ENCODE measurements at places on chromosomes 12 and 14. TPM values are rescaled to one million over a fixed set of nuclear protein-coding genes. Genes with fewer than 3 reads are reported as not detected.

DNA sequence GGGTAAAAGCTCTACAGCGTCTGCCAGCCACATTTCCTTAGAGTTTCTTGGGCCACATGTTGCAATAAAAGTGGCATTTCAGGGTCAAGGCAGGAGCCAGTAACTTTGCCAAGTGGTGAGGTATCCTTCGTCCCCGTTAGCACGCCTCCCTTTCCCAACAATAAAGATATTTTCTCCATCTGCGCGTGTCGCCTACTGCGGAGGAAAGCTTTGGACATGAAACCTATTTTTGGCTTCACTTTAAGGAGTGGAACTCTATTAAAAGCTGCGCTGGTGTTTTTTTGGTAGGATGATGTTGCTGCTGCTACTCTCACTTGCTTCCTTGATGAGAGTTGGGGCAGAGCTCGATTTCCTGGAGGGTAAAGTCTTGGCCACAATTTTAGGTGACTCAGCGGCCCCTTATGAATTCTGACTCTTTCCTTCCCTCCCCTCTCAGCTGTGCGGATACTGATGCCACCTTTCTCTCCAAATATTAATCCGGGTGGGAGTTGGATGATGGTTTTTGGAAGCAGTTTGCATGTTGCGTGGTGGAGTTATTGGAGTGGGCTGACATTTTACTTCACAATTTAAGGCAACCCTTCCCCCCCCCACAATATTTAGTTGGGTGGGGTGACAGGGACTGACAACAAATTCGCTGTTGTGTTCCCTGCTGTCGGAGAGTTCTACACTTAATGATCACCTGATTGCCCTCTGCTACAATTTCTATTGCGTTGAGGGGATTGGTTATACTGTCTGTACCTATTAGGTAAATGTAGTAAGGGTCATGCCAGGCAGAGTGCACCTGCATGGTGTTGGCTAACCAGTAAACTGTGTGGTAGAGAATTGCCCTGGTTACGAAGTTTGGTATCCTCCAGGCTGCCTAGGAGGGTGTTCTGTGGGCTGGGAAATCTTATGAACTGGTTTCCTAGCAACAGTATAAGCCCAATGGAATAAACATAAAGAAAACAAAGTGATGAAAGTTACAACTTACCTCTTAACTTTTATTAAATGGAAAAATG lies 1.1 kb downstream of the CCDC91 start:
- ATAC-seq, result peak; percentile 74

Gene AKAP5
- 2.6 TPM for total RNA-seq

DNA sequence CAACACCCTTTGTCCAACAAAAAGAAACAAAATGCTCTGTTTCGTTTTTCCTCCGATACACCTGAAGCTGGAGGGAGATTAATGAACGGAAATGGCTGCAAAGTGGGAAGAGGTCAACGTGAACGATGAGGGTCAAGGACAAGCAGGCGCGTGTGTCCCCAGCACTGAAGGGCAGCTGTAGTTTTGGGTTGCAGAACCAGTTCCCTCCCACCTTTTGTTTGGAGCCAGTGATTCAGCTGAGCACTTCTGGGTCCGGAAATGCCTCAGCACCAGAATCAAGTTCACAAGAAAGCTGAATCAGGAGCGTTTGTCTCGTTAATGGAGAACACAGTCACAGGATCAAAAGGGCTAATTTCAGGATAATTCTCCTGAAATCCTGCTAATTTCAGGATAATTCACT lies 51.1 kb upstream of the PWP1 start:
- ATAC-seq, result no peak

Gene SVOP
- total RNA-seq, result 0.08 TPM

DNA sequence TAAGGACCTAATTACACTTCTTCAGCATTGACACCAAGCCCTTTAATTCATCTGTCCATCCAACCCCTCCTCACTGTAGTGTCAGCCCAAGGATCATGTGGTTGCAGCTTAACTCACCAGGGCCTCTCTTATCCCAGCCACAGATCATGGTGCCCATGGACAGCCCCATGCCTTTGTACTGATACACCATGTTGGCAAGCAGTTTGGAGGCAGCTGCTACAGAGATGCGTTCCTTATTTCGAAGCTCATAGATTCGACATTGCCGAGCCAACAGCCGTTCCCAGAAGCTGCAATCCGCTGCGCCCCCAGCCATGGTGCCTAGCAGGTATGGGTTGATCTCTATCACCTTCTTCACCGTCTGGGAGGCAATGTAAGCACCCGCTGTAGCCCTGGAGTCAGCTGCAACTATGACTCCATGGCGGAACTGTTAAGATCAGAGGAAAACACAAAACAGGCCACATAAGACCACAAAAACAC lies 1.4 kb downstream of the PSMB5 start:
- no peak for ATAC-seq

GRCh38 chr12:105315130-105315529 lies 15.4 kb upstream of the C12orf75 start:
- ATAC-seq, result no peak

Gene IFI27
- 193 TPM for total RNA-seq

DNA sequence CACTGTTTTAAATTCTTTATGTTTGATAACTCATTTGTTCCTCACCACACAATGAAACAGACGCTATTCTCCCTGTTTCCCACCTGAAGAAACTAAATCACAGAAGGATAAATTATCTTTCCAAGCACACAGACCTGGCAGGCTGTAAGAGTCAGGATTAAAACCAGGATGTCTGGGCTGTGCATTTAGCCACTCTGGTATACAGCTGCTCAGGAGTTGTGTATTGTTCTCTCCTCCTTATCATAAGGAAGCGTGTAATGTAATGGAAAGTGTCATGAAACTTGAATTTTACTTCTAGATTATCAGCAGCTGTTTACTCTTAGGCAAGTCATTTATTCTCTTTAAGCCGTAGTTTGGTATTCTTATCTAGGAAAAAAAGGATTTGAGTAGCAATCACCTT lies 154.8 kb upstream of the LRIG3 start:
- ATAC-seq, result no peak

Gene EXOC5
- 81.6 TPM for total RNA-seq

- no peak for ATAC-seq
These were observed 247.4 kb downstream of the GALC start for GRCh38 chr14:87745507-87746118.

DNA sequence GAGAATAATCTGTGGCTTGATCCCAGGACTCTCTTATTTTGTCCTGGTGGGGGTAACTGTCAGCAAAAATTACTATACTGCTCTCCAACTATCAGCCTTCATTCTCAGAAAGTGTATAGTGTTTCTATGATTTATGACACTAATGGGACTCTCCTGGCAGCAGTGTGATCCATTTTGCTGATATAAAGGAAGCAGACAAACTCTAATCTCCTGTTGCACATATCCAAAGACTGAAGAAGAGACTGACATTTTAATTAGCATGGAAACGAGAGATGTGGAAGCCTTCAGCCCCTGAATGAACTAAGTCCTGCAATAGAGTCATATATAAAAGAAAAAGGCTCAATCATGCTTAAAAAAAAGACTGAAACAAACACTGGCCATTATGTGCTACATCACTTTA lies 127.8 kb upstream of the SSTR1 start:
- no peak for ATAC-seq

Gene UNC79
- total RNA-seq, result 0.15 TPM

Gene RPGRIP1
- total RNA-seq, result 0.62 TPM

- ATAC-seq, result no peak
These were observed 1071.0 kb downstream of the SLC6A15 start for GRCh38 chr12:83841620-83842019.

DNA sequence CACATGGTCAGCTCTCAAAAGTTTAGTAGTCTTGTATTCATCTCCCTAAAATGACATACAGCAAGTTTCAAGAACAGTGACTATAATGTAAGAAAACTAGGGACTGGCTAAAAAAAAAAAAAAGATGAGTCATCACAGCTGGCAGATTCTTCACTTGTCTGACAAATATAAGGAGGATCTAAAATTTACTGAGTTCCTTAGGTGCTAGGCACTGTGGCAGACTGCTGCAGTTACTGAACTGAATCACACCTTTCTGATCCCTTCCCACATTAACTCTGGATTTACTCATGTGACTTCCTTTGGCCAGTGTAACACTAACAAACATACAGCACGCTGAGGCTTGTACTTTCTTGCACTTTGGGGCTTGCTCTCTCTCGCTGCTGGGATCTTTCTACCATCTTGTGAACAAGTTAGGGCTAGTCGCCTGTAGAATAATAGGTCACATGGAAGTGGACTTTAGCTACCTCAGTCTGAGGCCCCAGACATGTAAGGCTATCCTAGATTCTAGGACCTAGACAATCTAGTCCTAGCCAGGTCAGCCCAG lies 32.1 kb downstream of the BAZ1A start:
- ATAC-seq, result no peak

DNA sequence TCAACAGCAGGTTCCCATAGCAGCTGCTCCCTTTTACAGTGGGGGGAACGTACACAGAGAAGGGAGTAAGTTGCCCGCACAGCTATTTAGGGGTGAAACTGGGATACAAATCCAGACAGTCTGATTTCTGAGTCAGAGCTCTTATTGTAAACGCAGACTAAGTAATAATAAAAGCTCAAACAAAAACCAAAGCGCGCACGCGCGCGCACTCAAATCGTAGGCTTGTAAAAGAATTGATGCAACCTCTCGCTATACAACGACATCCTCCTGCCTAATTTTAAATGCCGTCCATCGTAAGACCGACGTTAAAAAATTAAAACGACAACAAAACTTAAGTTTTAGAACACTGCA lies 747 bp upstream of the DACT1 start:
- ATAC-seq, result no peak

DNA sequence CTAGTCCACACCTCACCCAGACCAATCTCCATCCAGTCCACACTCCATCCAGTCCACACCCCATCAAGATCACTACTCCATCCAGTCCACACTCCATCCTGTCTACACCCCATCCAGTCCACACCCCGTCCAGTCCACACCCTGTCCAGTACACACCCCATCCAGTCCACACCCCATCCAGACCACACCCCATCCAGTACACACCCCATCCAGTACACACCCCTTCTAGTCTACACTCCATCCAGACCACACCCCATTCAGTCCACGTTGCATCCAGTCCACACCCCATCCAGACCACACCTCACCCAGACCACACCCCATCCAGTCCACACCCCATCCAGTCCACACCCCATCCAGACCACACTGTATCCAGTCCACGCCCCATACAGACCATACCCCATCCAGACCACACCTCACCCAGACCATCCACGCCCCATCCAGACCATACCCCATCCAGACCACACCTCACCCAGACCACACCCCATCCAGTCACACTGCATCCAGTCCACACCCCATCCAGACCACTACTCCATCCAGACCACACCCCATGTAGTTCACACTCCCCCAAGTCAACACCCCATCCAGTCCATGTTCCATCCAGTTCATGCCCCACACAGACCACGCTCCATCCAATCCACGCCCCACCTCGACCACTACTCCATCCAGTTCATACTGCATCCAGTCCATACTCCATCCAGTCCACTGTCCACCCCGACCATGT lies 116.6 kb upstream of the RTL1 start:
- ATAC-seq, result no peak

DNA sequence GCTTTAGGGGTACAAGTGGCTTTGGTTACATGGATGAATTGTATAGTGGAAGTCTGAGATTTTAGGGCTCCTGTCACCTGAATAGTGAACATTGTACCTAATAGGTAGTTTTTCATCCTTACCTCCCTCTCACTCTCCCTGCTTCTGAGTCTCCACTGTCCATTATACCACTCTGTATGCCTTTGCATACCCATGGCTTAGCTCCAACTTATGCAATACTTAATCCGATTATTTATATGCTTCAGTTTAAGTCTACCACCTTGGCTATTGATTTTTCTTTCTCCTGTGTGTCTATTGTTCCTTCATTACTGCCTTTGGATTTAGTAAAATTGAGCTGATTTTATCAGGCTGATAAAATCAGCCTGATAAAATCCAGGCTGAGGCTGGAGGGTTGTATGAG lies 30.5 kb upstream of the C12orf71 start:
- no peak for ATAC-seq

DNA sequence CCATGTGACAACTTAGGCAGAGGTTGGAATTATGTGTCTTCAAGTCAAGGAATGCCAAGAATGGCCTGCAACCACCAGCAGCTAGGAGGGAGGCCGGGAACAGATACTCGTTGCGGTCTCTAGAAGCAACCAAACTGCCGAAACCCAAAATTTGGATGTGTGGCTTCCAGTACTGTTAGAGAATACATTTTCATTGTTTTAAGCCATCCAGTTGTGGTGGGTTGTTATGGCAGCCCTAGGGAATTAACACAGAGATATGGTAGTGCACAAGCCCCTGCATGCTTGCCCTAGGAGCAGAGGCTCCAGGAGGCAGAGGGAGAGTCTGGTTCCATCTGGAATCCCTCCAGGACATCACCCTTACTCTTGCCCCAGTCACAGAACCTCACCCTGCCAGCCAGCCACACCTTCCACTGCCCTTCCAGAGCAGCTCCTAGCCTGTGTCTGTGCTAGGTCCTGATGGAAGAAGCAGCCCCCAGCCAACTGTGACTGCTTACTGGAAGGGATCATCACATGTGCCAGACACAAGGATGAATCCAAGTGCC lies 19.5 kb downstream of the PITPNM2 start:
- no peak for ATAC-seq

Gene CD4
- total RNA-seq, result 15.2 TPM

GRCh38 chr12:16920451-16920850 lies 314.5 kb upstream of the LMO3 start:
- ATAC-seq, result no peak

DNA sequence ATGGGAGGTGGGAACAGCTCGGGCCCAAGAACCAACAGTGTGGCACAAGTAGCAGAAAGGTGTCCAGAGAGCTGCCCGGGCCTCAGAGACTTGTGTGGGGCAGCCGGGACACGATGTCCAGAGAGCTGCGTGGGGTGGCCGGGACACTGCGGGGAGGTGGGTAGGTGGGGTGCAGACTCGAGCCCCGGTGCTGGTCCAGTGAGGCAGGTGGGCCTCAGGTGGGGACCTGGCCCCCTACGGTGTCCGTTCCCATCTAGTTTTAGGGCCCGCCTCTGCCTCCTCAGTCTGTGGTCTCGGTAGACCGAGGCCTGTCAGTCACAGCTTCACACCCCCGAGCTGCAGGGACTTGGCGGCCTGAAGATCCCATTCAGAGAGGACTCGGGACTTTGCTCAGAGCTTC lies 6.3 kb upstream of the FBRSL1 start:
- ATAC-seq, result no peak

- ATAC-seq, result no peak
These were observed 12.5 kb downstream of the BTG1 start for GRCh38 chr12:92133171-92133570.

GRCh38 chr12:93751864-93752610 lies 74.9 kb downstream of the CRADD start:
- no peak for ATAC-seq

Gene OVCH1
- 0.47 TPM for total RNA-seq

Measured in gastroesophageal sphincter (tissue), 4 donors.